ENCODE measurements at places on chromosomes 7 and 10.

GRCh38 chr7:3042861-3043489 is 692 bp downstream of the CARD11 start:
- DNase-seq, result no peak

DNA sequence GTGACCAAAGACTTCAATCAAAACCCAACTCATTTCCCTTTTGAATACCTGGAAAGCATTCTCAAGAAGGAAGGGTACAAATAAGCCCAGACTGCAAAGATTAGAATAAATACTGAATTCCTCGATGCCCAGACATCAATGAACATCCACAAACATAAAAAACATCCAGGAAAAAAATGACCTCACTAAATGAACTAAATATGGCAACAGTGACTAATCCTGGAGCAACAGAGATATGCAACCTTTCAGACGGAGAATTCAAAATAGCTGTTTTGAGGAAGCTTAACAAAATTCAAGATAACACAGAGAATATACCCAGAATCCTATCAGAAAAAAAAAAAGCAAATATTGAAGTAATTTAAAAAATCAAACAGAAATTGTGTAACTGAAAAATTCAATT is 43.2 kb downstream of the PCLO start:
- DNase-seq, result no peak

DNA sequence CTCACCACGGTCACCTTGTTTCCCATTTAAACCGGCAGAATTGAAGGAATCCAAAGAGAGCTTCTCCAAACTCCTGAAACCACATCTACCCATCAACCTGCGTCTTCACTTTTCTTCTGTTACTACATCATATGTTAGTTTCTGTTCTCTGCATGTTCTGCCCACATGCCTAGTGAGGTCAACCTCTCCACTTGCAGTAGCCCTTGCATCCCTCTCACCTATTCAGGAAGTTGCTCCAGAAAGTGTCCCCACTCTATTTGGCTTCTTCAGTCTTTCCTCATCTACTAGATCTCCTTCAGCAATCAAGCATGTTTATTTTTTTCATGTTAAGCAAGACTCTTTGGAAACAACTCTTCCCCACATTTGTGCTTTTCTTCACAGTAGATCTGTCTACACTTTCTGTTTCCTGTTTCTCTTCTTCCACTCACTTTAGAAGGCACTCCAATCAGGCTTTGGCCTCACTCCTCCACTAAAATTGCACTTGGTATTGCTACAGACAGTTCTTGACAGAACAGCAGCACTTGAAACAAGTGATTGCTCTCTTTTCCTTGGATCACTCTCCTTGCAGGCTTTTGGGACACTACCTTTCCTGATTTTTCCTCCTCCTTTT is 7.5 kb downstream of the SAMD9L start:
- DNase-seq, result no peak

GRCh38 chr7:108515630-108516029 is 10.3 kb downstream of the PNPLA8 start:
- DNase-seq, result no peak

- DNase-seq, result no peak
These were observed 201.7 kb downstream of the PHF14 start for GRCh38 chr7:11175371-11175770.

GRCh38 chr10:21052709-21053104 is 155.6 kb upstream of the NEBL start:
- DNase-seq, result no peak

DNA sequence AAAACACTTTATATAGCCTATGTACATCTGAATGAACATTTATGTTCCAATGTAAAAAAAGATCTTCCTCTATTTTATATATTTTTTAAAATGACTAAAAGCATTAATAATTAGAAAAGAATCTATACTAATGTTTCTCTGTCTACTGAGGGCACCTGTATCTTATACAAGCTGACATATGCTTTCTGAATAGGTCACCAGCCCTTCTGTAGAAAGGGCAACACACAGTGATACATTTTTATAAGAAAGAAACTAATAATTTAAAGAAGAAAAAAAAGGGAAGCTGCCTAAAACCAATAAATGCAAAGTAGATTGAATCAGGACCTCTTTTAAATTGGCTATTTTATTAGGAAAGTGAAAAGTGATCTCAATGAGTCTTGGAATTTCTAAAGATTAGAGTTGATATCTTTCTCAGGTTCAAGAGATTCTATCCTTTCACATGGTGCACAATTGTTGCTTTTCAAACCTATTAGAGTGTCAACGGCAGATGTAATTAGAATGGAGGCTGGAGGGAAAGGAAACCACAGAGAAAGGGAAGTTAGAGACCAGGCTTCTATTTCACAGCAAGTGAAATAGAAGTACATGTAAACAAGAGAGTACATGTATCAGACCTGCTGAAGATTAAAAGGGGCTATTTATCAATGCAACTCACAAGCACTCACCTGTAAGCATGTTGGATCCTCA is 6.3 kb downstream of the MTPN start:
- no peak for DNase-seq

DNA sequence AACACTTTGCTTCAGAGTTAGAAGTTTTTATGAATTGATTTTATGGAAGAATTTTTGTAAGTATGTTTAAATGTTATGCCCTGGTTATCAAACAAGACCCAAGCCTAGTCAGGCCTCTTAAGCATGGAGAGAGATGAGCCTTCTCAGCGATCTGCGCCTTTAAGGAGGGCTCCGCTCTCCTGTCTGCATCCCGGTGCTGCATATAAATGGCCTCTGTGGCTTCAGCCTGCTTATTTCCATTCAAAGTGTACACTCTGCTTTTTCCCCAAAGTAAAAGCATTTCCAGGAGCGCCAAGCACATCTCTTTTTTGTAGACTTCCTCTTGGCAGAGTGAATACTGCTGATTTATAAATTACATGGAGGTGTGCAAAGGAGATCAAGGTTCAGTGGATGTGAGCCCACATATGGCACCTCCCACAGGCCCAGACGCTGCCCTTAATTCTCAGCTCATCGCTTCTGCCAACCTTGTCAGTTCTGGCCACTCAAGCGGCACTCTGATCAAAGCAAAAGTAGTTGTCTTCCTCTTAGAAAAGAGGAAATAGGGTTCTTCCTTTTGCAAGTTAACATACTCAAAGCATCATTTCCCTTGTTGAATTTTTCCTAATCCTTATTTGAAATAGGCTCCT is 70.0 kb upstream of the SFMBT2 start:
- no peak for DNase-seq

GRCh38 chr10:97798958-97799610 is 27.3 kb upstream of the SFRP5 start:
- DNase-seq, result no peak

- no peak for DNase-seq
These were observed 25.6 kb downstream of the PYROXD2 start for GRCh38 chr10:98389398-98389797.

DNA sequence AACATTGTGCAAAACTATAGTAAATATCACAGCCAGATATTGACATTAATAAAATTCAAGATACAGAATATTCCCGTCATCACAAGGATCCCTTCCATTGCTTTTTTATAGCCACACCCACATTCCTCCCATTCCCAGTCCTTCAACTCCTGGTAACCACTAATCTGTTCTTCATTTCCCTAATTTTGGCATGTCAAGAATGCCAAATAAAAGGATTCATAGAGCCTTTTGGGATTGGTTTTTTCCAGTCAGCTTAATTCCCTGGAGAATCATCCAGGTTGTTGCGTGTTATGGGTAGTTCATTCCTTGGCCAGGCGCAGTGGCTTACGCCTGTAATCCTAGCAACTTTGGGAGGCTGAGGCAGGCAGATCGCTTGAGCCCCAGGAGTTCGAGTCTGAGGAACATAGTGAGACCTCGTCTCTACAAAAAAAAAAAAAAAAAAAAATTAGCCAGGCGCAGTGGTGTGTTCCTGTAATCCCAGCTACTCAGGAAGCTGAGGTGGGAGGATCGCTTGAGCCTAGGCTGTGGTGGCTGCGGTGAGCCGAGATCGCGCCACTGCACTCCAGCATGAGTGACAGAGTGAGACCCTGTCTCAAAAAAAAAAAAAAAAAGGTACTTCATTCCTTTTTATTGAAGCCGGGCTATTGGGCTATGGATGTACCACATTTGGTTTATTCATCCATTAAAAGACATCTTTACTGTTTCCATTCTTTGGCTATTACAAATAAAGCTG is 2.7 kb downstream of the OGDH start:
- no peak for DNase-seq

DNA sequence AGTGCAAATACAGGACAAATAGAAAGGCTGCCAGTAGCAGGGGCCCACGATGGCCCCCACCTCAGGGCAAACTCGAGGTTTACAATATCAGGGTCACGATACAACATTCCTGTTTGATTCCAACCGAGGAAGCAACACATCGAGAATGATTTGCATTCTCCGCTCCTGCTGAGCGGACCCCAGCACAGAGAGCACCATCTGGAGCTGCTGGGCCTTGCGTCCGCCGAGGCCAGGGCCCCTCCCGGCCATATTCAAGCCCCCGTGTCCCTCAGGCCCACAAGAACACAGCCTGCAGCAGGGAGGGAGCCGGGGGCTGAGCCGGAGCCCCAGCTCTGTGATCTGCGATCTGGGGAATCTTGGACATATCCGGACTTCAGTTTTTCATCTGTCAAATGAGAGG is 84.3 kb downstream of the PRKAG2 start:
- no peak for DNase-seq

DNA sequence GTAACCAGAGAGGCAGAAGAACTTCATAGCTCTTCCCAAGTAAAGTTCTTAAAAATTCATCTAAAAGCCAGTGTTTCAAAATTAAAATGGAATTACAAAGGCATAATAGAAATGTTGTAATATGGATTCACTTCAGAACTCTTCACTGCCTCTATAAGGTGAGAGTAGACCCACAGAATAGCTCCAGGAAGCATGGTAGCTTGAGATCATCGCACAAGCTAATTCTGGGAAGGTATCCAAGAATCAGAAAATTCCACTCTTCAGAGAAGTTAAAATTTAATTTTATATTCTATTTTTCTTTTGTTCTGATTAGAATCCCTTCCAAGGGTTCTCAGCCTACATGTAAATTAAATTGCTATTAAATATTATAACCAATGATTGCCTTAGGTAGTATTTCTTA is 1.5 kb upstream of the DHX32 start:
- no peak for DNase-seq

GRCh38 chr10:57919864-57920263 is 347.8 kb downstream of the IPMK start:
- no peak for DNase-seq

DNA sequence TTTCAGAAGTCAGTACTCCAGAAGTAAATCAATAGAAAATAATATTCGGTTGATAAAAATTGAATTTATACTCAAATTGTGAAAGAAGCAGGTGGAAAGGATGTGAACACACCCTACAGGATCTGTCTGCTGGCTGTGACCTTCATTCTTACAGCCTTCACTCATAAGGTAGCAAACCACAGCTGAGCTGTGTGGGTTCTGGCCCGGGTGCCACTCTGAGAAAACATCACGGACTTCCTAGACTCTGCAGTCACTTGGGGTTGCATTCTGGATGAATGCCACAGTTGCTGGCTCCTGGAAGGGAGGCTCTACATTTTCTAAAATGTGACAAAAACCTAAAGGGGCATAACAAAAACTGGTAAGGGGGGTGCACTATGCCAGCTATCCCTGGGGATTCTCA is 36.0 kb upstream of the ABLIM1 start:
- DNase-seq, result no peak
